ENCODE measurements at places on chromosomes 1 and 21.
A peak's percentile ranks its signal among the peaks of the same experiment; 100 is the strongest.

- DNase-seq, result no peak
Observed at GRCh38 chr1:47809301-47810084, 187.7 kb downstream of the TRABD2B start.

DNA sequence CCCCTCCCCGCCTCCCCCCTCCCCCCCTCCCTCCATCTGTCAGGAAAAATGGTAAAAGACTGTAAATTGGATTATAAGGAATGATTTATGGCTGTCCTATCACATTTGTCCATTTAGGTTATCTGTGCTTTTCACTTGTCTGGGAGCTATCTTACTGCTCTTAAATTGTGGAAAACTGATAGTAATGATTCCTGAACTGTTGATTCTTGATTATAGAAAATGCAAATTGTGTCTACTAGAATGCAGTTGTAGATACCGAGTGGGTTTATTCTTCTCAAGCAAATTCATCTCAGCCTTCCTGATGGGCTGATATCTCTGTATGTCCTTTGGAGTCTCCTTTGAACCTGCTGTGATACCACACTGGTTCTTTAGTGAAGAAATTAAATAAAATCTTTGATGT, 12.3 kb downstream of the RYR2 start:
- no peak for DNase-seq

DNA sequence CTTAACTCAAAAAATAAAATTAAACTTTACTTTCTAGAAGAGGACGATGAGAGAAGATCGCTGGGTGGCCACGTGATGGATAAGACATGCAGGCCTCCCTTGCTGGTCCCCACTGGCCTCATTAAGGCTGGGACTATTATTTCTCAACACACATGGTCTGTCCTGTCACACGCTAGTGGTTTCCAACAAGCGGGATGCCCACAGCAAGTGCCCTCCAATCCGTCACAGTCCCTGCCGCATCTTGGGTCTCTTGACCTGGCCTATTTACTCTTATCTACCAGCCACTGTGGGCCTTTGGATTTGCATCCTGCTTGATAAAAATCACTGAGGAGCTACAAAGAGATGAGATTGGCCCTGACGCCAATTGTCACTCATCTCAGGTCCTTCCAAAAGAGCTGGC, 30.0 kb downstream of the CAPZB start:
- DNase-seq, result no peak

DNA sequence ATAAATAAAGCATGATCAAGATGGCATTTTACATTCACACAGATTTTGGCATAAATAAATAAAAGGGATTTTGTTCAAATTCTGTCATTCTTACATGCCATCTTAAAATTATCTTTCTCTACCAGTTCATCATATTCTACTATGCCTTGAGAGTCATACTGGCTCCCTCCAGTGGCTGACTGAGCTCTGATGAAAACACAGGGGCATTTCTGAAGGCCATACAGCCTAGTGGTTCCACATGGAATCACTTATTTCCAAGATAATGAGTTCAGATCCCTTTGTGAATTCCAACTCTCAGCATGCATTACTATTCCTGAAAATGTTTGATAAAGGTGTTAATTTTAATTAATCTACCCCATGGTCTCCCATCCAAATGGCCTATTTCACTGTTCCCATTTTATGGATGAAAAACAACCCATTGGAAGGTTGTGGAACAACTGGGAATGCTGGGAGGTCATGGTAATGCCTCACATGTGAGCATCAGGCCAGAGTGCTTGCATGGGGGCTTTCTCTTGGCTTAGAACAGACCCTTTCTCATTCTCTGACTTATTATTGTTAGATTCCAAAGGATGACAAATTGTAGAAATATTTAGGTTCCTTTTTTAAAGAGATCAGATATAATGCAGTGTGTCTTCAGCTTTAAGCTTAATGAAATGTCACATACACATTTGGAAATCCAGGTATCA, 622.4 kb upstream of the PKN2 start:
- peak; percentile 75 for DNase-seq

- DNase-seq, result no peak
Observed at GRCh38 chr1:156852418-156852874, 6.5 kb downstream of the INSRR start.

DNA sequence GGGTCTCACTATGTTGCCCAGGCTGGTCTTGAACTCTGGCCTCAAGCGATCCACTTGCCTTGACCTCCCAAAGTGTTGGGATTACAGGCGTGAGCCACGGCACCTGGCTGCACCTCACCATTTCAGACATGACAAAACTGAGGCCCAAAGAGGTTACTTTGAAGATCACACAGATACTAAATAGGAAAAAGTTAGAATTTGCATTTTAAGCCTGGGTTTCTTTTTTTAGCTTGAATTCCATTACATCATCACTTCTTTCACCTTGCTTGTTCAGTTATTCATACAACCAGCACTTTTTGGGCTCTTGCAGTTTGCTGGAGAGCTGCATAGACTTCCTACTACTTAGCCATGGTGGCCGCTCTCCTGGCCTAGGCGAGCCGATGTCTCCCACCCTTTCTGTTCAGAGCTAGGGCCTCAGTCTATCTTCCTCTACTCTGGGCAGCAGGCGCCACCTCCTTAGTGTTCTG, 16.3 kb upstream of the CD2 start:
- DNase-seq, result no peak
